ENCODE measurements at places on chromosomes 1 and 21.

GRCh38 chr1:247013391-247013790 lies 5.5 kb upstream of the ZNF695 start:
- no peak for DNase-seq

- no peak for DNase-seq
These were observed 89.8 kb downstream of the KIF14 start for GRCh38 chr1:200530623-200531261.

DNA sequence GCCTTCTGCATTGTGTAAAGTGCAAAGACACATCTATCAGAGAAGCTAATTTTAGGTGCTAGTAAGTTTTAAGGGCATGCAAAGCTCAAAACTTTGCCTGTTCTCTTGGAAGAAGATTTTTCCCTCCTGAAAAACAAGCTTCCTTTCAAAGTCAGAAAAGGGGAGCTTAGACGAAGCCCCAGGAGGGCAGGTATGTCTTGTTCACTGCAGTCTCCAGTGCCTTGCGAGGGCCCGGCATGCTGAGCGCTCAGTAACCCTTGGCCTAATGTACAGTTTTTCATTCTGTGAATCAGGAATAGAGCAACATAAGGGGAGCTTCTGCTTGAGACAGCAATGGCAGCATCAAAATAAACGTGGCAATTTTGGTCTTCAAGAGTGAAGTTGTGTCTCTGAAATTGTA lies 35.0 kb downstream of the GALNT2 start:
- DNase-seq, result no peak

DNA sequence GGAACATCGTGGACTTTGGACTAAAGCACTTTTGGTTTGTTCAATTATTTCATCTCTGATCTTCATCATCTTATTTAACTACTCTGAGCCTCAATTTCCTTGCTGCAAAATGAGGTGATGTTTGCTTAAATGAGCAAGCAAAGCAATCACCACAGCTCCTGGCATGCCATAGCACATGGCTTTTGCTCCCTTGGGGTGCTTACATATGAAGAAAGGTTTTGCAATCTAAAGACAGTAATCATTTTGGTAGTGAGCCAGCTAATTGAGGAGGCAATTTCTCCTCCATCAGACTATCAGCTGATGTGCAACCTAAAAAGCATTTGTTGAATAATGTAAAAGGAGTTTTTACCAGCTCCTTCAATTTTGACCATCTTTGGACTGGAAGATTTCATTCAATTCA lies 68.8 kb upstream of the KCNJ15 start:
- peak; percentile 94 for DNase-seq

DNA sequence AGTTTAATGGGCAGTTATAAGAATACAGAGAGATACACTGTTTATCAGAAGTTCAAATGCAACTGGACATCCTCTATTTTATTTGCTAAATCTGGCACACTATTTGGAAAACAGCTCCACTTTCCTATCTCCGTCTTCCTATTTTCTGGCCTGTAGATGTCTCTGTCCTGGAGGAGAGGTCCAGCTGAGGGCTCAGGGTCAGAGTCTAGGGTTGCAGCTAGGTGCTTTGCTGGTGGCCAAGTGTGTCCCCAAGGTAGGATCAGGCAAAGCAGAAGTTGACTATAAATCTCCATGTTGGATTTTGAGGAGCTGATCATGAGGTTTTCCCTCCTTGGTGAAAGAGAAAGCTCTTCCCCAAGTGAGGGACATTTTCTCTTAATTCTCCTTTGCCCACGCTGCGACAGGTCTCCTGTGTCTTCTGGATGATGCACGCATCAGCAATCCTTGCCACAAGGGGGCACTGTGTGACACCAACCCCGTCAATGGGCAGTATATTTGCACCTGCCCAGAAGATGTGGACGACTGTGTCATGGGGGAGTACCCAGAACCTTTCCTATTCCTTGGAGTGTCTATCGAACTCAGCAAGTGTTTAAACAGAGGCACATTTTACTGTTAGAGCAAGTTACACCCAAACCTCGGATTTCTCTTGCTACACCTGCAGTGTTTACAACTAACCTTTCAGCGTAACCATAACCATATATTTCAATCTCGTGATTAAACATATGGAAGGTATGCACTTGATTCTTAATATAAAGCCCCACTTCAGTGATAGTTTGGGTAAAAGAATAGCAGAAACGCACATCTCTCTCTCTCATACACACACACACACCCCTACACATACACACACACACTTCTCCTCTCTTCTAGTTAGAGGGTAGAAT lies 10.2 kb downstream of the ADAM30 start:
- DNase-seq, result peak; percentile 43

DNA sequence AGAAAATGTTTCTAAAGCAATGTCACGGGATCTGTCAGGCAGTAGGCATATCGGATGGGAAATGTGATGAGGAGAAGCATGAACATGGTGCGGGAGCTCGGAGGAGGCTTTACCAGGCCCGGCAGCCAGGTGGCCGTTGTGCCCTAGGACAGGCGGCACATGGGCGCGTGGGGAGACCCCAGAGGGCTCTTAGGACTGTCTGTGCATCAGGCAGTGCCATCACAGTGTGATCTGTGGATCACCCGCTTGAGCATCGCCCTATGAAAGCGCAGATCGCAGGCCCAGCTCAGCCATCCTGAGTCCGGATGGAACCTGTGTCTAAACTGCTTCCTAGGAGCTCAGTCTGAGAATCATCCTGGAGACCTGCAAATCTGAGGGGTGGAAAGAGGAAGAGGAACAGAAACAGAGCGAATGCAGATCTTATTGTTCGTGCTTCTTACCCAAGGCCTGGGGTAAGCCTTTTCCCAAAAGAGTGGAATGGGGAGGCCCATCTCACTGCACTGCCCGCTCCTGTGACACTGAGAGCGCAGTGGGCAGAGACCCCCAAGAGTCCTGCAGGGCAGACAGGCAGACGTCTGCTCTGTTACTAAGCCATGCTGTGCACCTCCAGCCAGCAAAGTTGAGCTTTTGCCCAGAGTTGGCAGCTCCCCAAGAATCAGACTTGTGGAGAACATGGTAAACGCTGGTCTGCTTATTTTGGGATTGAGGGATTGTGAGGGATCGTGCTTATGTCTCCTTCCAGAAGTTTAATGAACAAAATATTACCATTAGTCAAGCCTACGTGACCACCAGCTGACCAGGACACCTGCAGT lies 251.0 kb downstream of the RHOU start:
- no peak for DNase-seq

DNA sequence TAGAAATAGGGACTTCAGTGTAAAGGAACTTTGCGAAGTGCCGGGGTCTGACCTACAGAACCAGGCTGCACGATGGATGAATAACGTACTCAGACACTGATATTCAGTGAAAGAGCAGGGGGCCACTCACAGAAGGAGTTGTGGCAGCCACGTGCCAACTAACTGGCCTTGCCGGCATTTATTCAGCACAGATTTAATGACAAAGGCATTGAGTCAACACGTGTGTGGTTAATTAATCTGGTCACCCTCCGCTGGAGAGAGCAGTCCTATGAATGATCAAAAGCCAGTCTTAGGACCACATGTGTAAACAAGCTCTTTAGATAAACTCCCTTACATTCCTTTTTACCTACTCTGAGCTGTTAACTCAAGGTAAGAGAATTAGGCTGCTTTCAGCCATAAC lies 6.2 kb upstream of the B3GALT2 start:
- no peak for DNase-seq

DNA sequence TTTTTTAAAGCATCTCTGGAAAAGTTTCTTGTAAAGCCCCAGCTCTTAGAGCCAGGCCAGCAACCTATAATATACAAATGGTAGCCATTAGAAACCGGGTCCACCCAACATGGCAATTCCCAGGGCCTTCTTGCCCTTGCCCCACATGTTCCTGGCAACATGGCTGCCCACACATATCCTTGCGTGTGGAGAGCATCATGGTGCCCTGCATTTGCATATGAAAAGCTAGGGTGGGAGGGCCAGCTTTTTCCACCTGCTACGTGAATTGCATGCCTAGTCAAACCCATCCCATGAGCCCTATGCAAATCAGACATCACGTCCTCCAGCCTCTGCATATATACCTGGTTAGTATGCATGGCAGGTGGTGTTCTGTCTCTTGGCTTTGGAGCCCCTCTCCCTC lies 88.2 kb downstream of the RABGAP1L start:
- DNase-seq, result no peak

GRCh38 chr1:116569381-116569670 lies 1.5 kb downstream of the CD58 start:
- DNase-seq, result no peak

GRCh38 chr1:236148470-236148845 lies 6.1 kb downstream of the GPR137B start:
- DNase-seq, result no peak

- DNase-seq, result peak; percentile 53
These were observed 140.6 kb downstream of the RUNX1 start for GRCh38 chr21:34908419-34909055.

- peak; percentile 75 for DNase-seq
These were observed 51.3 kb upstream of the CXADR start for GRCh38 chr21:17461582-17461981.

DNA sequence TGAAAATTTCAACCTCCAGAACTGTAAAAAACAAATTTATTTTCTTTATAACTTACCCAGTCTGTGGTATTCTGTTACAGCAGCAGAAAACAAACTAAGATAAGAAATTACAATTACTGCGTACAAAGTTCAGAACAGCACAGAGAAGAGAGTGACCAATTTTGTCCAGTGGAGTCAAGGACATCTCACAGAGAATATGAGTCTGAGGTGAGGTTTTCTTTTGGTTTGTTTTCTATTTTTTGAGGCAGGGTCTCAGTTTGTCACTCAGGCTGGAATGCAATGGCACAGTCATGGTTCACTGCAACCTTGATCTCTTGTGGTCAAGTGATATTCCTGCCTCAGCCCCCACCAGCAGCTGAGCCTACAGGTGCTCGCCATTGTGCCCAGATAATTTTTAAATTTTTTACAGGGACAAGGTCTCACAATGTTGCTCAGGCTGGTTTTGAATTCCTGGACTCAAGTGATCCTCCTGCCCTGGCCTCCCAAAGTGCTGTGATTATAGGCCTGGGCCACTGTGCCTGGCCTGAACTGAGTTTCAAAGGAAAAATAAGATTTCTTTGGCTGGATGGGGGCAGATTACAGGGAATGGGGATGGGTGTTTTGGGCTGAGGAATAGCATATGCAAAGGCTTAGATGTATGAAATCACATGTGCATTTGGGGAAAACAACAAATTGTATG lies 201.1 kb upstream of the USP24 start:
- DNase-seq, result no peak

DNA sequence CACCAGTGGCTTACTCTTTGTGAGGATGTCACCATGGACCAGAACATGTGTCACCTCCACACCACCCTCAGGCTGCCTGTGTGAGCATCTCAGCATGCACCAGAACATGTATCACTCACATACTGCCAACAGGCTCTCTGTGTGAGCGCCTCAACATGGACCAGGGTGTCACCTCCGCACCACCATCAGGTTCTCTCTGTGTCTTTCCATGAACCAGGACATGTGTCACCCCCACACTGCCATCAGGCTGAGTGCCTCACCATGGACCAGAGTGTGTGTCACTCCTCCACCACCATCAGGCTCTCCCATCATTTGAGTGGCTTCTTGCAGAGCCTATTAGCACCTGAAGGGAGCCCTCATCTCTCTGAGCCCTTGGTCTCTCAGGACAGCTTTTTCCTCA lies 125.2 kb downstream of the ZNF648 start:
- DNase-seq, result no peak

GRCh38 chr1:233079574-233079973 lies 129.2 kb downstream of the NTPCR start:
- no peak for DNase-seq

DNA sequence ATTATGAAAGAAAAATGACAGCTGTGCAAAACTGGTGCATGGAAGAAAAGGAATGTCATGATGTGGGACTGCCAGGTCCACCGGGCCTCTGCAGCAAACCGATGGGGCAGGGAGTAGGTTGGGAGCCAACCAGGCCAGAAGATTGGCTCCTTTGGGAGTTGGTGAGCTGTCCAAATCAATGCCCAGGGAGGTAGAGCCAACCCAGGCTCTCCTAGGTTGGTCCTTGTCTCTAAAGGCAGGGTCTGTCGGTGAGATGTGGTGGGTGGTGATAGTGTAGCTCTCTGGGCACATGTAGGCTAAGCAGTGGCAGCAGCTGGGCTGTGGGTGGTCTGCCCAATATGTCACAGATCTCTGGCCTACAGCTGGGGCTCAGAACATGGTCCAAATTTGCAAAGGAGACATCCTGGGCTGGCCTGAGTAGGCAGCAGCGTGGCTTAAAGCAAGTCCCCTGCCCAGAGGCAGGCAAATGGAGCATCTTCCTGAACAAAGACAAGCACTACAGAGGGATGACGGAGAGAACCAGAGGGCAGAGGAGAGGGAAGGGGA lies 61.2 kb upstream of the PRDX6 start:
- DNase-seq, result no peak

- DNase-seq, result no peak
These were observed 4.9 kb upstream of the LRRC3 start for GRCh38 chr21:44450402-44450801.

- DNase-seq, result no peak
These were observed 276.8 kb upstream of the C1orf174 start for GRCh38 chr1:4176841-4177240.

DNA sequence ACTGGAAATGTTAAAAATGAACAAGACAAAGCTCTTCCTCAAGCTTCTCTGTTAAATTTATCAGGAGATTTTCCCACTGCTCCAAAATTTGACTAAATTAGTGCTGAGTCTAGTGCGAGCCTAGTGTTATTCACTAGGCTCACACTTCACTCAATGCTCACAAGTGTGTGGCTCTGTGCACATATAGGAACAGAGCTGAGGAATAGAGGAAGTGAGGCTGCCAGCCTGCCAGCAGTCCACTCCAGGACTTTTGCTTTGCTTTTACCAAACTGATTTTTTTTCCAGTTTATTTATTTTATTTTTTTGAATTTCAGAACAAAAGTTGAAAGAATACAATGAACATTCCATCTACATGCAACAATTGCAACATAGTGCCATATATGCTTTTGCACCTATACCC lies 87.2 kb downstream of the VAV3 start:
- DNase-seq, result no peak

DNA sequence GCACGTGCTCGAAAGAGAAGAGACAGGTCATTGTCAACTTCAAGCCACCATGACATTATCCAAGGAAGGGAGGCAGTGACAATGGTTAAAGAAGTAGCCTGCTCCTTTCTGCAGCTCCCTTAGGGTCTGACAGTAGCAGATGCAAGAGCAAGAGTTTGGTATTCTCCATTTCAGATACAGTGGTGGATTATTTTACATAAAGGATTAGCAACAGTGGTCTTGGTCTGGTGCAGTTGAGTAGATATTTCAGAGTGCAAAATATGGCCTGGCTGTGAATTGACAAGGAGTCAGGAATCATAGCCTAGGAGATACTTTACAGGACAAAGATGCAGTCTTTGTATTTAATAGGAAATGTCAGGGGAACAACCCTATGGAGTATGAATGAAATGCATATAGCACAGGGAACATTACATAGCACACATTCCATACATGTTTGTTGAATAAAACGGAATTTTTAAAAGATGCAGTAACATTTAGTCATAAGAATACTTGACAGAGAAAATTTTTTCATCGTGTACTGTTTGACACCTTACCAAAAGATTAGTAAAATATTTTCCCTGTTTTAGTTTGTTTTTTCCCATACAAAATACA lies 41.8 kb downstream of the CHRM3 start:
- DNase-seq, result no peak

- DNase-seq, result no peak
These were observed 33.4 kb downstream of the FAAH start for GRCh38 chr1:46427541-46427940.

GRCh38 chr1:53145942-53146708 lies 3.7 kb upstream of the SLC1A7 start:
- peak; percentile 97 for DNase-seq
